Frontal cortex (tissue), 4 donors: ENCODE measurements at places on chromosomes 4 and X.
A peak's percentile ranks its signal among the peaks of the same experiment; 100 is the strongest.

- DNase-seq = no peak
Measured at GRCh38 chr4:112069110-112069509, 76.1 kb upstream of the FAM241A start.

DNA sequence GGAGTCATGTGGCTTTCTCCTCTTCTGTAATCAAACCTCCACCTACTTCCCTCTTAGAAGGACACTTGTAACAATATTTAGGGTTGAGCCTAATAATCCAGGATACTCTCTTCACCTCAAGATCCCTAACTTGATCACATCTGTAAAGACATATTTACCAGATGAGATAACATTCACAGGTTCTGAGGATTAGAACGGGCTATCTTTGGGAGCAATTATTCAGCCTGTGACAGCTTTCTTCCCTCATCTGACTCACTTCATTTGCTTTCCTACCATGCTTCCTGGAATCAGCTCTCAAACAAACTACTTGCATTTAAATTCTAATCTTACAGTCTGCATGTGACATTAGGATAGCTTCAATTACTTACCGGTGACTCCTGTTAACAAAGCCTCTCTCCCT, 133.5 kb upstream of the NDST3 start:
- DNase-seq = no peak

DNA sequence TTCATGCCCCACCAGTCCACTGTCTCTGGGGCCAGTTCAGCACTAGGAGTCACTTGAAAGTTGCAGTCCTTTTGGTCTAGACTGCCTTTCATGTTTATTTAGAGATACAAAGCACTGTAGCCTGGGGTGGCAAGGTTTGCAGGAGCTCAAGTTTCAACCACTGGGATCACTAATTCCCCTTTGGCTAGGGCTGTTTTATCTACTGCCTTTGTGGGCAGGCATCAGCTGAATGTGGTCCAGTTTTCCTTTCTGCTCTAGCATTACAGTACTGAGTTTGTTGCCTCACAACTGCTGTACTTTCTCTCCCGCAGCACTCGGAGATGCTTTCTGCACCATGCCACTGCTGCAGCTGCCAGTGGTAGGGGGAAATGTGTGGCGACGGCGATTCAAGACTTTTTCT, 222.3 kb upstream of the HDX start:
- no peak for DNase-seq

GRCh38 chrX:33032700-33033099, 178.6 kb downstream of the DMD start:
- DNase-seq = no peak

- DNase-seq = no peak
Measured at GRCh38 chr4:168279556-168279955, 39.0 kb downstream of the DDX60 start.

DNA sequence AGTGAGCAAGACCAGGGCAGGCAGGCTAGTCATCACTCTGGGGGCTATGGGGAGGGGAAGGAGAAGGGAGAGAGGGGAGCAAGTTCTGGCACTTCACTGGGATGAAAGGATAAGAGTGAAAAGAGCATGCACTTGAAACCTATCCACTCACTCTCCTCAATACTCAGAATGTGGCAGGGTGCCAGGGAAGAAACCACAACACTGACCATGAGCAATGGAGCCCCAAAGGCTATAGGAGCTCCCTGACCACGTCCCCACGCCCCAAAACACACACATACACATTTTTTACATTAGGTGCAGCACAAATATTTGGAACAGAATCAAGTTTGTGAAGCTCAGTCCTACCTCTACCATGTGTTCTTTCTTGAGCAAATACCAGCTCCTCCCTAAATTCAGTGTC, 132.2 kb downstream of the IDS start:
- DNase-seq = no peak

- no peak for DNase-seq
Measured at GRCh38 chr4:168128601-168129000, 36.3 kb downstream of the ANXA10 start.

DNA sequence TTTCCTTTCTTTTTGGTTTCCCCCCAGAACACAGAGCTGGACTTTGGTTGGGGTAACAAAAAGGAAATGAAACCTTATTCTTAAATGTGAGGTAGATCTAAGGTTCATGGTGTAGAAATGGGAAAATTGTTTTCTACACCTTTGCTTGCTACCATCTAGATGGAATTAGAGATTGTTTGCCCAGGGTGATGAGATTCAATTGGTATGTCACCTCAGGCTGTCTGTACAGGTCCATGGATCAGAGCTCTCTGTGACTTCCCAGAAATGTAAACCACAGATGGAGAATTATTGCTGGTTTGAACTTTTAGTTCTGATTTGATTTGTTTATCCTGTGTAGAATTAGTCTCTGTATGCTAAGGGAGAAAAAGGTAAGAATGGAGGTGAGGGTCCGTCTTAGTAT, 146.7 kb downstream of the PCDH7 start:
- no peak for DNase-seq

- no peak for DNase-seq
Measured at GRCh38 chrX:78619834-78620233, 39.3 kb downstream of the RTL3 start.

DNA sequence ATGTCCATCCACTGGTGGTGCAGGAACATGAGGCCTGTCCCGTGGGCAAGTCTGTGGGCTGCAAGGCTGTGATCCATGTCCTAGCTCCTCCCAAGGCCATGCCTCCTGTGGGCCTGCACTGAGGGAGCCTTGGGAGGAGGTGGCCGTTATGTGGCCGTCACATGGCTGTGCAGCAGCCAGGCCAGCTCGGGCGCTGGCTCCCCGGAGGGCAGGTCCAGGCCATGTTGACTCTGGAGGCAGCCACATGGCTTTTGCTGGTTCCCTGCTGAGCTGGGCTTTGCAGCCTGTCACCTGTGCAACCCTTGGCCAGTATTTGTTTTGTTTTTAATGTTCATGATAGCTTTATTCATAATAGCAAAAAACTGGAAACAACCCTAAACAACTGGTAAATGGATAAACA, 13.3 kb downstream of the ADRA2C start:
- no peak for DNase-seq

DNA sequence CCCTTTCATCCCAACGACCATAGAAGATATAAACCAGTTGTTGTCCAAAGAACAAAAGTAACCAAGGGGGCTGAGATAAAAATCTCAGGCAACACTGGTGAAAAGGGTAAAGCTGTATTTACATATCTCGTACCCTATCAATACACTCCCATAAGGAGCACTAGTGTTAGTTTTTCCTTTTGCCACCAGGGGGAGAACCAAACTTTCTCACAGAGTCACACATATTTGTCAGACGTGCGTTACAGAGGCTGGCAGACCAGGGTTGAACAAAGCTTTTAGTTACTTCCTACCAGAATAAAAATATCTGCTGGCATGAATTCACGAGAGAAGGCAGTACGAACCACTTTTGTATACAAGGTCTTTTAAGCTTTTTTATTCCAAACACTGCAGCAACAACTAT, 88.3 kb downstream of the AMELX start:
- peak; percentile 10 for DNase-seq

DNA sequence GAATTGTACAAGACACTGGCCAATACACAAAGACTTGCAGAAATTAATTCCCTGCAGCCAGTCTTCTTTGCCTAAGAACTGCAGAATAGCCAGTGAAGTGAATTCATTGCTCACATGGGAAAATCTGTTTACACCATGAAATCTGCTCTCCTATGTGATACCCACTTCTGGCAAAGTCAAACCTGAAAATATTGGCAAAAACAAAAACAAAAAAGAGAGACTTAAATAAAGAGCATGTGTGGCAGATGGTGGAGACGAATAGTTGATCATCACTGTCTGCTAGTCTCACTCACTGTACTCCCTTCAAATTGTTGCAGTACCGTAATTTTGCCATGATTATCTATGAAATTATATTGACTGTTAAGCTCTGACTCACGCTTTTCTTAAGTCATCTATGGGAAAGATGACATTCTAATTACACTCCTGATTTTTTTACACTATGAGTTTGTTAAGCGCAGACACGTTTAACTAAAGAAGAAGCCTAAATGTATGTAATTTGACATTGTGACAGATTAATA, 406.8 kb downstream of the PCDH7 start:
- no peak for DNase-seq

GRCh38 chr4:83335701-83336100, 1.1 kb upstream of the HPSE start:
- no peak for DNase-seq

- no peak for DNase-seq
Measured at GRCh38 chr4:86848136-86848535, 1.0 kb downstream of the SLC10A6 start.

- no peak for DNase-seq
Measured at GRCh38 chr4:152310257-152310656, 225.6 kb downstream of the FBXW7 start.

- no peak for DNase-seq
Measured at GRCh38 chrX:42531441-42531840, 246.5 kb downstream of the PPP1R2C start.

- no peak for DNase-seq
Measured at GRCh38 chr4:165909947-165910346, 36.9 kb downstream of the TLL1 start.
